ENCODE measurements at places on chromosomes 11 and 22. TPM values are rescaled to one million over a fixed set of nuclear protein-coding genes. Genes with fewer than 3 reads are reported as not detected.
A peak's percentile ranks its signal among the peaks of the same experiment; 100 is the strongest.

DNA sequence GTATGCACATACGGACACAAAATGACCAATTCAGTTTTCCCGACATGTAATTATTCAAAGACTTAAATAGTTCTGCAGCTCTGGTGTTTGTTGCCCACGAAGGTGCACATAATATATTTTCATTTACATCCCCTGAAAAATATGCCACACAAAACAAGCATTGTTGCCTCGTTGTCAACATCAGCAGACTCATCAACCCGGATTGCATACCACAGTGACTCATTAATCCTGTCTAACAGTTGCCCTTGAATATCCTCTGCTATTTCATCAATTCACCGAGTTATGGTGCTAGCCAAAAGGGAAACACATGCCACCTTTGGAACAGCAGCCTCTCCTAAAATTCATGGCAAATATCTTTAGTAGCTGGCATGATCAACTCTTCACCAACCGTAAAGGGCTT lies 582.2 kb downstream of the LRRC4C start:
- DNase-seq = no peak

The RGL4 gene
- not detected for total RNA-seq

The PLAAT3 gene
- total RNA-seq = 43.4 TPM

GRCh38 chr22:48218889-48219420 lies 1456.5 kb downstream of the TBC1D22A start:
- no peak for DNase-seq

- DNase-seq = no peak
Observed at GRCh38 chr11:55652560-55652959, 4.4 kb downstream of the OR4S2 start.

- no peak for DNase-seq
Observed at GRCh38 chr11:107951155-107951554, 22.9 kb downstream of the RAB39A start.

DNA sequence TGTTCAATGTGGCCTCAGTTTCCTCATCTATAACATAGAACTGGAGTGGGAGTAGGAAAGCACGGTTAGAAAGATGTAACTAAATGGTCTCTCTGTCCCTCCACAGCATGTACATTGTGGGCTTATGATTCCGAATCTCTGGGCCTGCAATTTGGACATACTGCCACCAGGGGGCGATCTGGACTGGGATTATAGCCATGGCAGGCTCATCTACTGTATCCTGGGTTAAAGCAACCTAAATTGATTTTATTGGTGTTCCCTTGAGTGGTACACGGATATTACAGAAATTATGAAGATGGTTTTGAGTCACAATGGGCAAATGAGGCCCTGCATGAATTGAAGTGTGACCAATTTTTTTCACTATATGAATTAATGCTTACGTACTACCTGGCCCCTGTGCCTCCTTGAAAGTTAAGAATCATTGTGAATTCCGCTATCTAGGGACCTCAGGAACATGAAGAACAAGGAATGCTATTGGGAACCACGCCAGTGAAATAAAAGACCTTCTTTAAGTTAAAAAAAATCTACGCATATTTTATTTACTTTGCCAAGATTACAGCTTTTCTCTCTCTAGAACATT lies 32.9 kb downstream of the TST start:
- no peak for DNase-seq

DNA sequence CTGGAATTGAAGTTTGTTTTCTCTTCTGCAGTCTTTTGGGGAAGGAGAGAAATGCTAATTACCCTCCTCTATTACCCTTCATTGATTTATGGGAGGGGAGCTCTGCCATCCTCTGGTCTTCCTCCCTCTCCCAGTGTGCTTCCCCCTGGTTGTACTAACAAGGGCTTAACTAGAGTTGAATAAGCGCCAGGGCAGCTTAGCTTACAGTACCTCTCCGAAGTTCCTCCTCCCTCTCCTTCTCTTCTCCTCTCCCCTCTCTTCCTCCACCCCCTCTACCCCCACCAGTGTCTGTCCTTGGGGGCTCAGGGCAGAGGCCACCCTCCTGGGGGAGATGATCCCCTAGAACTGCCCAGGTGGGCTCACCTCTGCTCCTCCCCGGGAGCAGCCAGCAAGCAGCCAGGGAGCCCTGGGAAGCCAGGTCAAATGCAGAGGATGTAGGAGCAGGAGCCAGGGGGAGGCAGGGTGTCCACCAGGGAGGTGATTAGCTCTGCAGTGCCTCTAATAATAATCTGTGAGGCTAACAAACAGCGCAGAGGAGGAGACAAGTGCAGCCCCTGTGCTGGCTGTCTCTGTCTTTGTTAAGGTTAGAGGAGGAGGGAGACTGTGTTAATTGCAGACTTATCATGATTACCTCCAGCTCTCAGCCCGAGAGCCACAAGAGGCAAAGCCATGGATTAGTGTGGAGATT lies 191.6 kb upstream of the CADM1 start:
- DNase-seq = no peak

GRCh38 chr11:45606514-45607281 lies 58.7 kb downstream of the CHST1 start:
- no peak for DNase-seq

The DDIAS gene
- total RNA-seq = 0.86 TPM

- DNase-seq = no peak
Observed at GRCh38 chr22:22616636-22617035, 27.8 kb upstream of the GGTLC2 start.

DNA sequence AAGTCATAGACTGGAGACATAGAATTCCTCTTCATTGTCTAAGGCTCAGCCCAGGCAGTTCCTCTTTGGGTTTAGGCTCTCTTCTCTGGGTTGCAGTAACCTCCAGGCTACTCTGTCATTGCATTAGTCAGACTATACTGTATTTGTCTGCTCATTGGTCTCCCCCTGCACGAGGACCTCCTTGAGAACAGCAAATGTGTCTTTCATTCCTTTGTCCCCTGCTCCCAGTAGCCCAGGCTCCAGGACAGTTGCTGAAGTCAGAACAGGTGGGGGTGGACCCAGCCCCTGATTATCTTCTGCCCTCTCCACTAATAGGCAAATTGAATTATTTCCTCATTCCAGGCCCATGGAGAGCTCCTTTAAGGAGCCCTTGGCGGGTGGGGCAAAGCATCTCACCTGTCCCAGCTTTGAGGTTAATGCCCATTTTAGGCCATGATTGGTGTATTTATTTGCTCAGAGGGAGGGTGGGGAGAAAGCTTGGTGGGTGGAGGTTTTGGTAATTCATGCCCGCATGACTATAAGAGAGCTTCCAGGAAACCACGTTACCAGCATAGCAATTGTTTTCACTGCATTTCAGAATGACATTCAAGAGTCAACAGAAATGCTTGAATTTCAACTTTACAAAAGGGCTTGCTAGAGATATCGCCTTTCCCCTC lies 40.9 kb downstream of the NAV2 start:
- DNase-seq = no peak

GRCh38 chr22:45314786-45315185 lies 5.1 kb downstream of the FAM118A start:
- DNase-seq = no peak

GRCh38 chr11:115244296-115244695 lies 259.9 kb downstream of the CADM1 start:
- no peak for DNase-seq

DNA sequence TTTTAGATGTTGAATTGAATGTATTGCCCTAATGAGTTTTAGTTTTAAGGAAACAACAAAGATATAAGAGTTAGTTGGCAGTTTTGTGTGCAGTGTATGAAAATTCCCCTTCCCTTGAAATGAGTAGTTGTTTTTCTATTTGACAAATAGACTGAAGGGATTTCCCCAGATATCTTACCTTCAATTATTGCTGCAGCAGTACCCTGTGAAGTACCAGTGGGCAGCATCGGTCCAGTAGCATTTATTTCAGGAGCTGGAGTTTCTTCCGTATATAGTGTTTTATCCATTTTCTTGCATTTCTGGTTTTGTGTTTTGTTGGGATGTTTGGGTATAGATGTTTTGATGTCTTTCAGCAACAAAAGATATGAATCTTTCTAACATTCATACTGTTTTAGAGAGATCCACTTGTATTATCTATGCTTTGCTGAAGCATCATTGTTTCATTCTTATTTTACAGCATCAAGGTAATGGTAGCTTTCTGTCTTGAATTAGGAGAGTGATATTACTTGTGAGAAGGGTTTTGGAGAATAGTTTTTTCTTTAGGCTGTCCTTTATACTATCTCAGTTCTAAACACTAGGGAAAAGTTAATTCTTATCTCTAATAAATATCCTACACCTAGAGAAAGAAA lies 7.4 kb downstream of the KMT2A start:
- no peak for DNase-seq

GRCh38 chr11:69948256-69949141 lies 129.3 kb upstream of the FGF3 start:
- DNase-seq = no peak

The ANKK1 gene
- 0.15 TPM for total RNA-seq

The IL10RA gene
- total RNA-seq = 12.2 TPM

DNA sequence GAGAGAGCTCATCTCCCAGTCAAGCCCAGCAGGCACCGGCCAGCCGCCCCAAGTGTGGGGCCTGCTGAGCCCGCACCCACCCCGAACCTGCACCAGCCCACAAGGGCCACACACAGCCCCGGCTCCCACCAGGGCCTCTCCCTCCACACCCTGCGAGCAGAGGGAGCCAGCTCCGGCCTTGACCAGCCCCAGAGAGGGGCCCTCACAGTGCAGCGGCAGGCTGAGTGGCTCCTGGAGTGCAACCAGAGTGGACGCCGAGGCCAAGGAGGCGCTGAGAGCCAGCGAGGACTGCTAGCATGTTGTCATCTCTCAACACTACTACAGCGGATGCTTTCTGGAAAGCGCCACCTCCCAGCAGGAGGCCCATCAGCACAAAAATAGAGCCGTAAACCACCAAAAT lies 10.9 kb downstream of the DEFB108B start:
- no peak for DNase-seq

DNA sequence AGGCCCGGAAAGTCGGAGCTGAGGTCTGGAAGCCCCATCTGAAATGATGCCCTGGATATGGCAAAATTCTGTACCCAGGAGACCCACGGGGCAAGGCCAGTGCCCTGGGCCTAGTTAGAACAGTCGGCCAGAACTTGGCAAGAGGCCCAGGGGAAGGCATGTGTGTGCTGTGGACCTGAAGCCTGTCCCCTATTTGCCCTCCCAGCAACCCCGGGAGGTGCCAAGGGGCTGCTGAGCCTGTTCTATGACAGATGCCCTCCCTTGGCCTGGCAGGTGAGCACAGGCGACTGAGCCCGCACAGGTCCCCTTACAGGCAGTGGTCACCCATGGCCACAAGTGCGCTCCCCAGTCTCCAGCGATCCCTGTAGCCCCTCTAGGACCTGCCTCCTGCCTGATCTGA lies 51.7 kb downstream of the NAT10 start:
- DNase-seq = peak; percentile 88

DNA sequence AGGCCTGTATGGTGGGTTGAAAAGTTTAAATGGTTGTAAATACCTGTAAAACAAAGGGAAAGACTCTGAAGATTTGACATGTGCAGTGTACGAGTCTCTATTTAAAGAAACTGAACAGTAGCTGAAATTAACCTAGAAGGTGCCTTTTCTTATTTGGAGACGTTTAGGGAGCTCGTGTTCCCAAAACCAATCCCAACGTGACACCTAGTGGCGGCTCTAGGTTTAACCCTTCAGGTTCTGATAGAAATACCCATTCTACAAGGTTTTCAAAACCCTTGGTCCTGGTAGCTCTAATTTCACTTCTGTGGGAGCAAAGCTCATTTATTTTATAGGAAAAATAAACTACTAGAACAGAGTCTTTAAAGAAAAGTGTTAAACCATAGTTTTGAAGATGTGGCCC lies 258.3 kb downstream of the LRRC4C start:
- no peak for DNase-seq

GRCh38 chr11:34044664-34045485 lies 6.7 kb upstream of the CAPRIN1 start:
- no peak for DNase-seq

DNA sequence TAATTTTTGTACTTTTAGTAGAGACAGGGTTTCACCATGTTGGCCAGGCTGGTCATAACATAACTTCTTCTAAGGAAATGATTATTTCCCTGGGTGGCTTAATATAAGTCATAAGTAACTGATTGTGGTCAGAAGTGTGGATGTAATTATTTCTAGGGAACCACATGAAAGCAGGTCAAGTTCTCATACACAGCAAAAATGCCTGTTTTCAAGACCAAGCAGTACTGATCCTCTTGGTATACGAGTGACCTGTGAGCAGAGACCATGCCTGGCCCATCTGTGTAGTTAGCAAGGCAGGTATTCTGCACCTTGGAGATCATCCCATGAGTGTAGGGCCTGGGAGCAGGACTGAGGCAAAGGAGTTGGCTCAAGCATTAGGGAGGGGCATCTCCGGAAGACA lies 32.5 kb upstream of the NUCB2 start:
- DNase-seq = no peak

GRCh38 chr22:45154383-45154782 lies 9.3 kb upstream of the NUP50 start:
- no peak for DNase-seq

The SMARCB1 gene
- 23.2 TPM for total RNA-seq

DNA sequence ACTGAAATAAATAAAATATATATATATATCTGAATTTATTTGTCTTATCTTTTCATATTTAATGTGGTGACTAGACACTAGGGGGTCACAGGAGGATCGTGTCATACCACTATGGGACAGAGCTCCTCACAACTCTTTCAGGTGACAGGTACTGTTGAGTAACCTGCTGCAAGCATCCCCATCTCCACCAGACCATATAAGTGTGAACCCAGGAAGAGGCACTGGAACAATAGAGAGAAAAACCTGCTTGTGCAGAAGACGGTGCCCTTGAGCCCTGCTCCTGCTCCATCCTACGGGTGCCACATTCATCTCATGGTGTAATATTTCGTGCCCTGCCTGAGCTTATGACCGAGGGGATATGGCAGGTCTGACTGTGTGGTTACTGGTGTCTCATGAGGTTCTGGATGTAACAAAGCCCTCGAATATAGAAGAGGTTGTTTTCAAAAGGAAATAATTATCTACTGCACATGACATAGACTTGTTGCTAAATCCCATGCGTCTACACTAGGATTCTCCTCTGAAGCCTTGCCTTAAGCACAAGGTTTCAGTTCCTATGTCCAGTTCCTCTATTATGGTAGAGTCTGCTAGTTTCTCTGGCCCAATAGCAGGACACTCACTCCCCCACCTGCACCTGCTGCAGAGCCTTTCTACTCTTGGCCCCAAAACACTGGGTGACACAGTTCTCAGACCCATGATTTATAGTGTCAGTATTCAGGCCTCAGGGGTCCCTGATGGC lies 70.4 kb downstream of the GGTLC2 start:
- no peak for DNase-seq

The OTOG gene
- total RNA-seq = not detected

GRCh38 chr11:109275931-109276330 lies 146.1 kb upstream of the C11orf87 start:
- DNase-seq = no peak

DNA sequence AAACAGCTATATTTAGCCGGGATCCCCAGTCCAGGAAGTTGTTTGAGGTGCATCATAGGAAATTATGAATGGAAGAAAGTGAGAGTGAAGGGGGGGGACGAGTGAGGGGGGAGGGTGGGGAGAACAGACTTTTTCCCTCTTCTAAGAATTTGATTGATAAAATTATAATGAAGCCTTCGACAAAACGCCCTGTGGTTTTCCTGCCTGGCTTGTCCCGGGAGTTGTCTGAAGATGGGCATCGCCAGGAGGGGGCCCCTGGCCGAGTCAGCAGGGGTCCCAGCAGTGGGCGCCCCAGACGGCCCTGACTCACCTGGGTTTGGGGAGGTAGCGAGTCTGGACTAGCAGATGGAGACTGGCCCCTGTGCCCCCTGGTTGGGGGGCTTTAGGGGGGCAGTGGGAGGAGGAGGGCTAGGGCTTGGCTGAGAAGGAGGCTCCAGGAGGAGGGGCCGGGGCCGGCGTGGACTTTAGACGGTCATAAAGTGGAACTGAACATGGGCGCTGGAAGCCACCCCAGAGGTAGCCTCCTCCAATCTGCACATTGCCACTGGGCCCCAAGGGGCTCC lies 336 bp upstream of the LIF start:
- no peak for DNase-seq

GRCh38 chr11:35918716-35919115 lies 25.1 kb upstream of the LDLRAD3 start:
- no peak for DNase-seq
